Endodermal cell (in vitro differentiated cells): ENCODE measurements at places on chromosomes 2 and 18. TPM values are rescaled to one million over a fixed set of nuclear protein-coding genes. Genes with fewer than 3 reads are reported as not detected.

DNA sequence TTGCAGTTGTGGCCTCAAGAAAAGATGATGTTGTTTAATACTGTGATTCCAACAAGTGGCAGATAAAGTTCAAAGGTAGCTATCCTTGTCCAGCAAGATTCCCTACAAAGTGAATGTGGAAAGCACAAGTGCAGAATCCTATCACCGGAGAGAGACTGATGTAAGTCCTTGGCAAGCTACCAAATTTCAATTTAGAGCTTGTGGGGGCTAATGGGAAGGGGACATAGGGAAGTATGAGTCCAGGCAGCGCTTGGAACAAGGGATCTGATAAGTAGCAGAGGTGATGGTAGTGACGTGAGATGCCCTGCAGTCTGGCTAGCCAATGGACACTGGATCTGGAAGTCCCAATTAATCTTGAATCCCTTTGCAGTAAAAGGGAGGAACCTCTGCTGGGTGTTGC lies 165.2 kb upstream of the DTNA start:
- no peak for DNase-seq

TSN gene
- total RNA-seq = 79.8 and 91.8 TPM in 2 replicates

MIB1 gene
- total RNA-seq = 58.5 and 66.4 TPM in 2 replicates

GRCh38 chr2:191049728-191050639 lies 36.0 kb upstream of the STAT1 start:
- no peak for DNase-seq

UGT1A5 gene
- not detected in 3 replicates for total RNA-seq

GRCh38 chr2:99072551-99072950 lies 69.0 kb upstream of the C2orf15 start:
- DNase-seq = no peak

- DNase-seq = no peak
These were observed 803.3 kb downstream of the ADCYAP1 start for GRCh38 chr18:1708006-1708405.

DNA sequence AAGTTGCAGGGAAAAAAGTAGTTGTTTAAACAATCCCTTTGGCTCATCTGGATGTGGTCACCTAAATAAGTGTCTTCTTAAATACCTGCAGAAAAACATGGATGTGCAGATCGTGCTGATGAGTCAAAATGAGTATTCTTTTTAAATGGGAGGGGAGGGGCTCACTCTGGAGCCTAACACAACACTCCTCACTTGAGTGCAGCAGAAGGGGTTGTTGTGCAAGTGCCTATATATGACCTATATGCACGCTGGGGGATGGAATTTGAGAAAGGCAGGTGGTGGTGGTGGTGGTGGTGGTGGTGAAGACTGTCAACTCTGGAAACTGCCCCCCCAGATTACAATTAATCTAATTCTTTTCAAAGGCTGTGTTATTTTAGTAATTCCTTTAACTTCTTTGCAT lies 77.9 kb upstream of the FAM124B start:
- no peak for DNase-seq

IL1R1 gene
- total RNA-seq = 2.4 to 4.1 TPM (median 3.6 TPM) in 3 replicates

- DNase-seq = peak; percentile 32
These were observed 79.8 kb downstream of the PTGR3 start for GRCh38 chr18:75128911-75129716.

RMDN2 gene
- total RNA-seq = 3.9 and 4.7 TPM in 2 replicates

REG3G gene
- not detected in 3 replicates for total RNA-seq

DNA sequence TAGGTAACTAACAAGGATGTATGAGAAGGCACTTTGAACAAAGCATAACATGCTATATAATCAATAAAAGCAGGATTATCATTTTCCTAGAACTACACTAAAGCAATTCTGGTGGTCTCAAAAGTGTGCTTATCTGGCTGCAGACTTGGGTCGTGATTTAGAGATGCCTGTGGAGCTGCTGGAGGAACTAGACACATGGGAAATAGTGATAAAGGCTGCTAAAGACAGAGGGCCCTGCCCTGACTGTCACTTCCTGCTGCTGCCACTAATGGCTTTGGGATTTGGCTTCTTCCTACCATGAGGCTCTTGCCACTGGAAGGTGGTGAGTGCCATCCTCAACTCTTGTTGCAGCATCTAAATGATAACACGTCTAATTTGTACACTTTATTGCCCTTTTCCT lies 22.5 kb downstream of the TMEM178A start:
- no peak for DNase-seq

ARHGAP25 gene
- total RNA-seq = 2.1 and 2.6 TPM in 2 replicates

DNA sequence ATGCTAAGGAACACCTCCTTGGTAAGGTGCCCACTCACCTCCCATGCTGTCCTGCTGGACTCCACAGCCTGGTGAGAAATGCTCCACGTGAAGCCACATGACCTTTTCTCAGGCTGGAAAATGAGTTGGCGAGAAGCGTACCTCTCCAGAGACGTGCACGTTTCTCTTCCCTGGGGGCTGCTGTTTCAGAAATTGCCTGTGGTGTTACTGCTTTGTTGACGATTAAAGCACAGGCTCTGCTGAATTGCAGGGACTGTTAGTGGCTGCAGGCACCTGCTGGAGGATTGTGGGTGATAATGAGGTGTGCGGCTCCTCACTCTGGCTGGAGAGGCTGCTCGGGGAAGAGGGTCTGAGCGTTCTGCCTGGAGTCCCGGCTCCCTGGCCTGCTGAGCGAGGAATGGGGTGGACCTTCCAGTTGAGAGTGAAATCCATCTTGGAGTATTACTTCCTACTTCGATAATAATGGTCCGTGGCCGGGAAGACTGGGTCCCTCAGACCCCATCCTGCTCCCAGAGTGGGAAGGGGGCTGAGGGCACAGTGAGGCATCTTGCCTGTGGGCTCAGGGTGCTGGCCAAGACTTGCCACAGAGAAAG lies 199.3 kb upstream of the HDAC4 start:
- DNase-seq = peak; percentile 43

MREG gene
- total RNA-seq = 17.8 and 18.3 TPM in 2 replicates

DNA sequence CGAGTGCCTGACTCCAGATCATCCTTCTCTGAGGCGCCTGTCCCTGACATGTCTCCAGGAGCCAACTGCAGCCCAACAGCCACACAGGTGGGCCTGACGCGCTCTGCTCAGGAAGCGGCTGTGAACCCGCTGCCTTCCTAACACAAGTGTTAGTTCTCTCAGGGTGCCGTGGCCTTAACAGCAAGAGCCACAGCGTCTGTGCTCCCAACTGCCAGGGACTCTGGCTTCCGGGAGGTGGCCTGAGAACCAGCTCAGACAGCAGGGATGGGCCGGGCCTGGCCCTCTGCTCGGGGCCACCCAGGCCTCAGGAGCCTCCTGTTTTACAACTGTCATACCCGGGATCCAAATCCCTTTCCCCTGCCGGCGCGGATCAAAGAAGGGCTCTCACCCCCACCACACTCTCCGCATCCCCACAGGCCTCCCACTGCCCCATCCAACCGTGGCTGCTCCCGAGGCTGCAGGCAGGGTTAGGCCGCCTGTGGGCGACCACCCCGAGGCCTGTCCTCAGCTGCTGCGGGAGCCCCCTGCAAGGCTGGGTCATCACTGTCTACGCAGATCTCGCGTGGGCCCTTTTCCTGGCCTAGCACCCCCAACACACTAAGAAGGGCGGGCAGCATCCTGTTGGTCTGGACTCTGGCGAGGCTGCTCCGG lies 114.2 kb upstream of the ZNF236 start:
- no peak for DNase-seq

GRCh38 chr2:194819367-194819766 lies 837.7 kb upstream of the SLC39A10 start:
- DNase-seq = no peak

STK17B gene
- total RNA-seq = 6.2 TPM in 2 replicates

DNA sequence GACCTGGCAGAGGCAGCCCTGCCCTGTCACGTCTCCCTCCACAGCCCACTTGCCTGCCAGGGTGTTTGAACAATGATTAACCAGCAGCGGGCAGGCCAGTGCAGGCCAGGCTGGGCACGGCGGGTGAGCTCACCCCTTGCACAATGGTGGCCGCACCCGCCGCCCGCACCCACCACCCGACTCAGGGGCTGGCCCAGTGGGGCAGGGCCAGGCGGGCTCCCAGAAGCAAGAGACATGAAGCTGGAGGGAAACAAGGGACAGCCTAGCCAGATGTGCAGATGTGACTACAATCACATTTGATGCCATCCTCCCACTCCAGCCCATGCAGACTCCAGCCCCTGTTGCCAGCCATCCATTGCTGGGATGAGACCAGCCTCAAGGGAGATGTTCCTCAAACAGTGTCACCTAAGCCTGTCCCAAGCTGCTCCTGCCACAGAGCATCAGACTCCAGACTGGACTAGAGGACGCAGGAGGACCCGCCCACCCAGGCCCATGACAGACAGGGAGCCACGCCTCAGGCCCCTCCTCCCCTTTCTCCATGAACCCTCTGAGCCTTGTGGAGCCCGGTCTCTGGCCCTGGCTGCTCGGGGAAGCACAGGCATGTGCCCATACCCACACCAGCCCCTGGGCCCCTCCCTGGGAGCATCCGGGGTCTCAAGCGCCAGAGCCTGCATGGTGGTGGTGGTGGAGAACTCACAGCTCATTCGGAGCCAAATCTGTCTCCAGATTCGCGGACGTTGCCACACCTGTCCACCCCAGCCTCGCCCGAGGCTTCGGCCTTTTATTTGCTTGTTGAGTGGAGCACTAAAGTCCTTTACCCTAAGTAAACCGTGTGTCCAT lies 45.0 kb downstream of the SDC1 start:
- peak; percentile 86 for DNase-seq

- DNase-seq = no peak
These were observed 184.2 kb downstream of the PIEZO2 start for GRCh38 chr18:10965119-10965518.

DNA sequence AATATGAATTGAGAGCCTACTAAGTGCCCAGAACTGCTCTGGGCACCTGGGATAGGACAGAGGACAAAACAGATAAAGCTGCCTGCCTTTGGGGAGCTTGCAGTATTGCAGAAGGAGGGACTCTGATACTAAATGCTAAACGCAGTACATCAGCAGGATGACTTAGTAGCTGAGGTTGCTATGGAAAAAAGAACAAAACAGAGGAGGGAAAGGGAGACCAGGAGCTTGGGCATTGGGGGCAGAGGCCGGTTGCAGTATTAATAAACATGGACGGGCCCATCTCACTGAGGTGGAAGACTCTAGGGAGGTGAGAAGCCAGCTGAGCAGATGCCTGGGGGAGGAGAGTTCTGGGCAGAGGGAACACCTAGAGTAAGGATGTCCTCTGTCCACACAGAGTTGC lies 66.1 kb upstream of the SP3 start:
- DNase-seq = no peak

- DNase-seq = no peak
These were observed 172.8 kb downstream of the CD226 start for GRCh38 chr18:69774831-69775230.

DNA sequence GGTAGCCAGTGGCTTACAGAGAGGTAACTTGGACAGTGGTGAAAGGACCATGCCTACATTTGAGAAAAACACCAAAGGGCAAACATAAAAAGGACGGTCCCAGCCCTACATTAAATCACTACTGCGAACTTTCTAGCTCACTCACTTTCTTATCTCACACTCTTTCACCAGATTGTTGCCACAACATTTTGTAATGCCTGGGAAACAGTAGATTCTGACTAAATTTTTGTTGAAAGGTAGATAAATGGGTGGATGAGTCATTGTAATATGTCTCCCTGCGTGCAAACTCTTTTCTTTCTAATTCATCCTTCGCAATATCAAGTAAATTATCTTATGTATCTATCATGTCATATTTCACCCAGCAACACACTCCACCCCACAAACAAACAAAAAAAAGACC lies 192.2 kb downstream of the IRS1 start:
- DNase-seq = no peak

- no peak for DNase-seq
These were observed 233.0 kb upstream of the SIX2 start for GRCh38 chr2:45242161-45242741.

- no peak for DNase-seq
These were observed 130.0 kb upstream of the FN1 start for GRCh38 chr2:215565897-215566296.

- no peak for DNase-seq
These were observed 40.9 kb downstream of the CLASP1 start for GRCh38 chr2:121608367-121608766.

DNA sequence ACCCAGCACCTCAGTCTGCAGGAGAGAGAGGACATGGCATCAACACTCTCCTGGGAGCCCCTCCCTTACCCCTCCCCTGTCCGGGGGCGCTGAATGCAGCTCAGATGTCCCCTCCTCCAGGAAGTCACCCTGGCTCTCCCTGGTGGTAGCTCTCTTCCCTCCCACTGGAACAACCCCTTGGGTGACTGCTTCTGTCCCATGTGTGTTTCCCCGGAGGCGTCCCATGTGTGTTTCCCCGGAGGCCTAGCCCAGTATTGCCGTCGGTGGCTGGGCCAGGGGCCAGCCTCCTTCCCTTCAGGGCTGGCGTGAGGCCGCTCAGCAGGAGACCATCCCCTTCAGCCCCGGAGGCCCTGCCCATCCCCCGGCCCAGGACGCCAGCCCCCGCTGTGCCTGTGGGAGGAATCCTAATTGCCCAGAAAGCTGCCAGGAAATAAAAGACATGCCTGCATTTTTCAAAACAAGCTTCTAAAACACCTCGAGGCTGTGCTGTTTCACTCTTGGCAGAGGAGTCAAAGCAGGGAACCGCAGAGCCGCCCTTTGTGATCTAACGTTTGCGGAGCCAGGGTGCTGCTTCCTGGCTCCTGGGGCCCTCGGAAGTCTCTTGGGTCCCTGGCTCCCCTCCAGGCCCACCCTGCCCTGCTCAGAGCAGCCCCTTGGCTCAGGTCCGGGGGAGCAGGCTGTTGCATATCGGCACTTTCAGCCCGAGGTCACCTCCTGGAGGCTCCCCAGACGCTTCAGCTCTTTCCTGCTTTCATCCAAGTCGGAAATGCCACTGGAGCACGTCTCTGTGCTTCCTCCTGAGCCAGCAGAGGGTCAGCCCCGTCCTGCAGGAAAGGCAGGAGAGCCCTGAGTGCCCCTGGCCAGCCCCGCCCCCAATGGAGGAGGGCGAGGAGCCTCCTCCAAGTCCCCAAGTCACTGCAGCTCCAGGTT lies 11.4 kb downstream of the SNED1 start:
- peak; percentile 91 for DNase-seq

DNA sequence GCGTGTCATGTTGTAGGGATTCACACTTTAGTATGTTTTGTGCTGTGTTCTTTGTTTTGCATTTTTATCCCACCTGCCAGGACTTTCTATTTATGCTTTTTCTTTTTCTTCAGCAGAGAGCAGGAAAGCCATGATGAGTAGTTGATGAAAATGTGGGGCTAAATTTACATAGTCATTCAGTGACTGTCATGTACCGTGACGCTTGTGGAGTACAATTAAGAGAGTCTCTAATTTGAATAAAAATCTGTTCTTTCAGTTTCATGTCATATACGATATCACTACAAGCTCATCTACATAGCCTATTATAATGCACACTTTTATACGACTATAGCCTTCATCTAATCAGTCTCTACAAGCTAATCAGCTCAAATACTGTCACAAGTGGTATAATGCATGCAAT lies 112.7 kb upstream of the SPATS2L start:
- DNase-seq = no peak

RUFY4 gene
- total RNA-seq = not detected in 3 replicates

DNA sequence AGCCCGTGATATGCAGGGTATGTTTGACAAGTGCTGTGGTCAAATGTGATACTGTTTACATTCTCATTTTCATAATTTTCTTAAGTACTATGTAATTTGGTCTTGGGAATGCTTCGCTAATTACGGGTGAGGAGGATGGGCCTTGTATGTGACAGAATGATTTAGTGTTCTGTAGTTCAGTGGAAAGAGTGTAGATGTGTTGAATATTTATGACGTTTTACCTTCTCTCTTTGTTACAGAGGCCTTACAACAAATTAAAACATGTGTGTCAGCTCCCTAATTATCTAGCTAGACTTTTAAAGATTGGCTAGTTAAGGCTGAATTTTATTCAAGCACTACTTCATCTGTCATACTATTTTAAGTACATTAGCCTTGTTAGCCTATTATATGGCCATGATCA lies 10.6 kb upstream of the CHRNA1 start:
- DNase-seq = no peak

SMAD2 gene
- 185 and 189 TPM in 2 replicates for total RNA-seq

SKOR2 gene
- not detected in 3 replicates for total RNA-seq

GRCh38 chr2:34244195-34244594 lies 645.1 kb upstream of the FAM98A start:
- no peak for DNase-seq
